Activated naive CD4-positive, alpha-beta T cell treated with Interleukin-2 at 50 U/mL for 16 hours (primary cell): ENCODE measurements at places on chromosomes 4 and X.

DNA sequence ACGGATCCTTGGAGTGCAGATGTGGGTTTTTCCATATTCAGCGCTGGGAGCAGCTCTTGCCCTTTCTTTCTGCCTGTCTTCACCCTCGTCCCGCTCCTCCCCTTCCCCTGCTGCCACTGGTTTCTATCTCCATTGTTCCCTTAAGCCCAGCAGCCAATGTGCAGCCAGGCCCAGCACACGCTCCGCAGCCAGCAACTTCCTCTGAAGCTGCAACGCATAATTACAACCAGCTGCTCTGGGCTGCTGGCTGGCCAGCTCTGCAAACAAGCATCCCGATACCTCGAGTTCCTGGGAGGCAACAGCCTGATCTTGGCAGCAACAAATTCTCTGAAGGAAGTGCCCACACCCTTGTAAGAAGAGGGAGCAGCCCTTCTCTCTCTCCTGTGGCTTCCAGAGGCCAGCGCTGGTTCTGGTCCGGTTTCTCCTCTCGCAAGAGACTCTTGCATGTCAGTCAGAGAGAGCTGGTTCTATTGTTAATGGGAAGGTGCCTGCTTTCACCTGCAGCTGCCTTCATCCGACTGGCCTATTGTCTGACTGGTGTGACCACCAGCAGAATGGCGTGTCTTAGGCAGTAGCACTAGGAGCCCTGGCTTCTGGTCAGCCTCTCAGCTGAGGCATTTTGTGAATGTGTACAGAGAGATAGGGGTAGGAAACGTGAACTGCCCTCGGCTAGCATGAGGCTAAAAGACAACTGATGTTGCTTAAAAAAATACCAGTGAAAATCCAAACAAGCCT, 83.8 kb upstream of the MAML3 start:
- DNase-seq = no peak

GRCh38 chrX:103847174-103847870, 15.3 kb upstream of the RAB9B start:
- DNase-seq = no peak

- no peak for DNase-seq
These were observed 192.6 kb downstream of the AFAP1 start for GRCh38 chr4:7747062-7747385.

- no peak for DNase-seq
These were observed 351.9 kb downstream of the PCDH18 start for GRCh38 chr4:137180349-137180748.

GRCh38 chr4:155738548-155738947, 20.3 kb upstream of the GUCY1B1 start:
- no peak for DNase-seq

GRCh38 chr4:147839663-147840062, 107.8 kb downstream of the ARHGAP10 start:
- no peak for DNase-seq

DNA sequence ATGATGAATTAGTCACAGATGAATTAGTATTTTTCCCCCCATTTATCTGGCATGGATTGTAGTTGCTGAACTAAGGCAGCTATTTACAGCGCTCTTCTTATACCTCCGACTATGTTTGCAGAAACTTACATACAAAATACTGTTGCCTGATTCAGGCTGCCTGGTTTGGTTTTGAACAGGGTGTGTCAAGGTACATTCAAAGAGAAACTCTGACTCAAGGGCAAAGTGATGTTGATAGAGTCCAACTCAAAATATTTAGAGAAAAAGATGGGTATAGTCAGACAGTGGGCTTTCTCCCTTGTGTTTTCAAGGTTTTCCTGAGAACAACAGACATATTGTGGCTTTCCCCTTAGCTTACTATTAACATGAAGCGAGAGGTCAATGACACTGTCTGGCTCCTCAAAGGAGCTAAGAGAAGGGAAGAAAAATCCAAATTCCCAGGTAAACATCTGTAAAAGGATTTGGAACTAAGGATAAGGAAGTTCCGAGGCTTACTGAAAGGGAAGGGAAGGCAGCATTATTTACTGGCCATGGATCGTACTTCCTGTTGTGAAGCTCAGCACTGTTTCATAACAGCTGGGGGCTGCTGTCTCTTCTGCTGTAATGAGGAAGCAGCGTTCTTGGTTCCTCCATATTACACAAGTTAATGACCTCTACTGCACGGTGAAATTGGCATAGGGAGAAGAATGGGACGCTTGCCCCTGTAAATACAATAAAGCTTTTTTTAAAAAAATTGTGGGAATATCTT, 30.9 kb downstream of the FAM9C start:
- peak; percentile 8 for DNase-seq

DNA sequence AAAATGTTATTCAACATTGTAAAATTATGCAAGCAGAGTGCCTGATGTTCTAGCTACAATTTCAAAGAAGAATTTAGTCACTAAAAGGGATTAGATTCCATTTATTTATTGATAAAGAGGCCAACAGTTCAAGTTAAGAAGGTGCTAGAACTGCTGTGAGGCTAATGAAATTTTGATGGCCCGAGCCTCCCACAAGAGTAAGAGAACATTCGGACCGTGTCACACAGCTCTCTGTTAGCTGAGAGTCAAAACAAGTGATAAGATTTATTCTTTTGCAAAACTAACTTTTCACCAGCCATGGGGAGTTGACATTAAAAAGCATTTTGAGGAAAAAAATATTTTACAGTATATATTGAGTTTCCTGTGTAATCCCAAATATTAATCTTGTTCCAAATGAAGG, 106.8 kb downstream of the TENM3 start:
- DNase-seq = no peak

- DNase-seq = no peak
These were observed 60.8 kb downstream of the PPM1K start for GRCh38 chr4:88223516-88223915.

GRCh38 chr4:11719879-11720278, 291.2 kb upstream of the HS3ST1 start:
- DNase-seq = no peak

DNA sequence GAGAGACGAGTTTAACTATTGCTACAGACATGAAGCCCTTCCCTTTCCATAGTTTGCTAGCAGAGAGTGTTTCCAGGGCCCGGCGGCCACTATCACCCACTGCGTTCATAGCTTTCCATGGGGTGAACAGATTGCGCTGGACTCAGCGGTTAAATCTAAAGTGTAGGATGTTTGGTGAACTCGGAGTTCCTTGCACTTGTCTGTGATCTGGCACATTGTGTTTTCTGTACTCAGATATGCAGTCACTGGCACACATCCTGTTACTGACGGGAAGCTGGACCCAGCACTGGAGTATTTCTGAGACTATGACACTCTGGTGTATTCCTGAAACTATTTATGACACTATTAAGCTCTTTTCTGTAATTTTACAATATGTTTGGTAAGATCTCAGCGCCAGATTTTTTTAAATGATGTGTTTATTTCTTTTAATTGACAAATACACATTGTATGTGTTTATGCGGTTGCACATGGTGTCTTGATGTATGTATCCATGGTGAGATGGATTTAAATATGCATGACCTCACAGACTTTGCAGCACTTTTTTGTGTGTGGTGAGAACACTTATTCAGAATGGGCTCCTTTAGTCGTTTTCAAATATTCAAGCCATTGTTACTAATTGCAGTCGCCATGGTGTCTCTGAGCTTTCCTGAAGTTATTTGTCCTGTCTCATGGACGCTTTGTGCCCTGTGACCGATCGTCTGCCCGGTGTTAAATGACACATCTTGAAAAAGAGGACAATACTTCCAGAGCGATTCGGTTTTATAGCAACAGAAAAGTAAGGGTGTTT, 14.1 kb downstream of the CD99 start:
- no peak for DNase-seq

DNA sequence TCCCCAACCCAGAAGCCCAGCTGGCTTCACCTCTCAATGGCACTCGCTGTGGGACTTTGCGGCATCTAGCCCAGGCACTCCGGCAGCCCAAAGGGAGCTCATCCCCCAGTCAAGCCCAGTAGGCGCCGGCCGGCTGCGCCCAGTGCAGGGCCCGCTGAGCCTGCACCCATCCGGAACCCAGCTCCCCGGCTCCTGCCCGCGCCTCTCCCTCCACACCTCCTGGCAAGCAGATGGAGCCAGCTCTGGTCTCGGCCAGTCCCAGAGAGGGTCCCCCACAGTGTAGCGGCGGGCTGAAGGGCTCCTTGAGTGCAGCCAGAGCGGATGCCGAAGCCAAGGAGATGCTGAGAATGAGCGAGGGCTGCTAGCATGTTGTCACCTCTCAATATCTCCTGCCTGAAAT, 116.8 kb upstream of the UGT8 start:
- no peak for DNase-seq

- DNase-seq = no peak
These were observed 146.3 kb downstream of the BRWD3 start for GRCh38 chrX:80663331-80663730.

GRCh38 chrX:18997916-18998315, 14.0 kb upstream of the PHKA2 start:
- no peak for DNase-seq

DNA sequence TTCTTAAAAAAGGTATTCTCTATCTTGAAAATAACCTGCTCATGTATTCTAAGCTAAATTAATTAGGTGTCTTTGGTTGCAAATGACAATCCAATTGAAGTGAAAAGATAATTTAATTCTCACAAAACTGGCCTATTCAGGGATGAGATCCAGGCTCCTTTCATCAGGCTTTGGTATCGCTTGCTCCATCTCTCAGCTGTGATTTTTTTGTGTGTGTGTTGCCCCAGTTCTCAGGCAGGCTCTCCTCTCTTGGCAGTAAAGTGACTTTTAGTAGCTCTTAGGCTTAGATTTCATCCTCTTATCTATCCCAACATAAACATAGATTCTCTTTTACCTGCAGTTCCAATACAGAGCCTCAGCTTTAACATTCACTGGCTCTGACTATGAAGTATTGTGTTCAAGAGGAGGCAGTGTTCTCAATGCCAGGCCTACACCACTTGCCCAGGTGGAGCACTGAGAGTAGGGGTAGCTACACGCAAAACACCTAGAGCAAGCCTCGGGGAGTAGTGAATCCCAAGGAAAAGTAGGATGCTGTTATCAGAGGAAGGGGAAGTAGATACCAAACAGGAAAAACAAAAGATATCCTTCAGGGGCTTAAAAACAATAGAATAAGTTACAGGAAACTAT, 392.4 kb upstream of the ATOH1 start:
- DNase-seq = no peak

- no peak for DNase-seq
These were observed 246.6 kb downstream of the THOC2 start for GRCh38 chrX:123486297-123486696.

GRCh38 chr4:183906489-183906738, 1.3 kb downstream of the STOX2 start:
- DNase-seq = no peak

- no peak for DNase-seq
These were observed 98.3 kb upstream of the CXXC4 start for GRCh38 chr4:104593019-104593418.

DNA sequence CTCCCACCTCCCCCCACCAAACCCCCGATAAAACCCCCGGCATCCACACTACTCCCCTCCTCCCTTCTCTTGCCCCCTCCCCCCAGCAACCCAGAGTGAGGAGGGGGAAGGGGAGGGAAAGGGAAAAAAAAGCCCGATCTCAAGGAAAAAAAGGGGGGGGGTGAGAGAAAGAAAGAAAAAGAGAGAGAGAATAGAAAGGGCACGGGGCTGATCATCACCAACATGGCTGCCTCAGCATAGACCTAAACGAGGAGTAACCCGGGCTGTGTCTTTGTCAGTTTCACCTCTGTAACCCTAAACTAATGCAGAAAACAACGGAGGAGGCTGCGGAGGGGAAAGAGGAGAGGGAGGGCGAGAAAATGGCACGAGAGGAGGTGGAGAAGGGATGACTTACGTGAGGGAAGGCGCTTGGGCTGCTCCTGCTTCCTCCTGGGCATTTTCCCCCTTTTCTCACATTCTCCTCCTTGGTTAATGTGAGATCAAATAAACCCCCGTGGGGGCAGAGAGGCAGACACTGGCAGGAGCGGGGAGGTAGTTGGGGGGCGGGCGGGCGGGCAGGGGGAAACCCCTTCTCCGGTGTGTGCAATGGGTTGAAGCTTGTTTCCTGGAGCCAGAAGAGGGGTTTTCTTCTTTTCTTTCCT, 532 bp downstream of the ZNF827 start:
- DNase-seq = peak; percentile 53

DNA sequence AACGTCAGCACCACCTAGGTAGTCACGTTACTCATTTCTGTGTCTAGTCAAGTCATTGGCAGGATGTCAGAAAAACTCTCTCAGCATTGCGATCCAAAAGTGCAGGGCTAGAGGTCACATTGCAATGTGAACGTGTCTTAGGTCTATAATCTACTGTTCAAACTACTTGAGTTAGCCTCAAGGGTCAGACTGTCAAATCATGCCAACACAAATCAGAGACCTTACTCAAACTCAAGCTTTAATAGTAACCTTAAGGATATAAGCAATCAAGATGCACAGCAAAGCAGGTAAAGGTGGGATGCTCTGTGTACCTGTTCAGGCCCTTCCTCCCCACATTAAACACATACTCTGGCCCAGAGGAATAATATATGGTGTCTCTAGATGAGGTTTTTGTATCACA, 114.4 kb upstream of the NOCT start:
- no peak for DNase-seq

DNA sequence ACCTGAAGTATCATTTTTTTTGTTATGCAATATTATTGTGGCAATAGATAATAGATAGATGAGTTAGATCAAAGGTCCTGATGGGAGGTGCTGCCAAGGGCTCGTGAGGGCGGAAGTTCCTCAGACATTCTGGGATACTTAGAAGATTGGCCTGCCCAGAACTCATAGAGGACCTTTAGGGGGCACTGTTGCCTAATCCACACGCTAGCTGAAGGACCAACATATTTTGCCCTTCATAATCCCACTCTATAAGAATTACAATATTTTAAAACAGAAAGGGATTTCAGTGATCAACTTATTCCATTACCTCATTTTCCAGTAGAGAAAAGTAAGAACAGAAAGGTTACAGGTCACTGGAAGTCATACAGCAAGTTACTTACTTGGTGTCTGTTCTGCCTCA, 22.9 kb upstream of the COX7B2 start:
- no peak for DNase-seq

DNA sequence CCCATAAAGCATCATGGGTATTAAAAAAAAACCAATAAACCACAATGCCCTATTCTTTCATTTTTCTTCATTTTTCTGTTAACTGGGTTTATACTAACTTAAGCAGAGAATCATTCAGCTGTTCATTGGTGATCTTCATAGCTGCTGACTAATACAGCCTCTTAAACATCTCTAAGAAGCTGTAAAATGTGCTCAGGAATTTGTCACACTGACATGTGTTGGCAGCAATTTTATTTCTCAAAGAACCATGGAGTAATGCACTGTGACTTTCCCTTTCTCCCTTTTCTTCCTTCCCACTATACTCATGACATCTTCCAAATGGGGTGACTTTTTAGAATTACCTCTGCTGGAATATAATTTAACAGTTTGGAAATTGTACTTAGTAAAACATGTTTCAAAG, 315.4 kb downstream of the ANTXR2 start:
- no peak for DNase-seq

GRCh38 chrX:9372866-9373265, 92.0 kb upstream of the TBL1X start:
- DNase-seq = no peak
